ENCODE measurements at places on chromosomes 16 and 17.

GRCh38 chr17:78423961-78424675 is 45.7 kb downstream of the PGS1 start:
- DNase-seq: no peak

GRCh38 chr17:75093548-75094158 is 5.9 kb downstream of the SLC16A5 start:
- DNase-seq: no peak

GRCh38 chr17:36104701-36105181 is 1.1 kb downstream of the CCL4 start:
- DNase-seq: no peak

DNA sequence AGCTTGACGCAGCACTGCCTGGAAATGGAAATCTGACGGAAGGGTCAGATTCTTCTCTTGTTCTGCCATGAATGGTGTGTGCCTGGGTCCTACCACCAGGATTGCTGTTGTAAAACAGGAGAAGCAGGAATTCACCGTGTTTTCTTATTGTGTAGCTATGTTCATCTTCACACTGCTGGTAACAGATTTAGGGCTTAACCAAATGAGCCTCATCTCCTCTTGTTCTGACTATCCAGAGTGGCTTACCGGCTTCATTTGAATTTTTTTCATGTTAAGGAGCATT is 97.3 kb upstream of the CHMP6 start:
- DNase-seq: no peak

- DNase-seq: no peak
These were observed 439 bp upstream of the TMEM231 start for GRCh38 chr16:75556431-75556950.

- DNase-seq: no peak
These were observed 57.4 kb upstream of the ERN1 start for GRCh38 chr17:64187093-64187895.

- no peak for DNase-seq
These were observed 26.0 kb downstream of the DCUN1D3 start for GRCh38 chr16:20874088-20874581.

DNA sequence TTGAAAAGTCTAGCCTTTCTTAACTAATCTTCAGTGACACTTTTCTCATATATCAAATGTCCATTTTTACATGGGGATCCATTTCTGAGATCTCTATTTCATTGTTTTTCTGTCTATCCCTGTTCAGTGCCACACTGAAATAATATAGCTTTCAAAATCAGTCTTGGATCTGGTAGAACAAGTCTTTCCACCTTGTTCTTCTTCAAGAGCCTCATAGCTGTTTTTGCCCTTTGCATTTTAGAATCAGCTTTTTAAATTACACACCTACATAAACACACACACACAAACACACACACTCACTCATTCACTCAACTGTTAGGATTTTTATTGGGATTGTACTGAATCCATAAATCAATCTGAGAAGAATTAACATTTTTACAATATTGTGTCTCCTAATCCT is 19.2 kb downstream of the GSDMB start:
- no peak for DNase-seq

DNA sequence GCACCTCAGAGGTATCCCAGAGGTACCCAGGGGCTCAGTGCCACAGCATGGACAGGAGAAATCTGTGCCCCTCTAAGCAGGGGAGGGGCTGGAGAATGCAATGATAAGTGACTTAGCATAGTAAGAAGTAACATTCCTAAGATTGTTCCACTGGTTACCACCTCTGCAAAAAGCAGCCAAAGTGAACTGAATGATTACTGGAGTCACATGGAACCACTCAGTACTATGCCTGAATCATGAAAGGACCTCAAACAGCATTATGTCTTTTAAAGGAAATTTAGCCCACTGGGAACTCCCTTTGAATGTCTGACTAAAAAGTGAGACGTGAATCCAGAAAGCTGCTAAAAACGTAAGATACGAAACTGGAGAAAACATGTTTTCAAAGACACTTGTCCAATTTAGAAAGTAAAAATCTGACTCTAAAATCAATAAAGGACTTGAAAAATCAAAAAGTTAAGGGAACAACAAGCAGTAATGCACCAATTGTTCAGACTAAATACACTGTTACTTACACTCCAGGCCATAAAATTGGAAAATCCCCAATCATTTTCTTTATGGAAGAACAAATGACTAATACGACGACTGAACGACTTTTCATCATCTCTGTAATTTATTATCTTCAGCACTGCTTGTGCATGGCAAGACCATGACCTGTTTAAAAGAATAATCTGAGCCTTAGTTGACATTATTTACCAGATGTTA is 38.6 kb downstream of the LITAFD start:
- no peak for DNase-seq

DNA sequence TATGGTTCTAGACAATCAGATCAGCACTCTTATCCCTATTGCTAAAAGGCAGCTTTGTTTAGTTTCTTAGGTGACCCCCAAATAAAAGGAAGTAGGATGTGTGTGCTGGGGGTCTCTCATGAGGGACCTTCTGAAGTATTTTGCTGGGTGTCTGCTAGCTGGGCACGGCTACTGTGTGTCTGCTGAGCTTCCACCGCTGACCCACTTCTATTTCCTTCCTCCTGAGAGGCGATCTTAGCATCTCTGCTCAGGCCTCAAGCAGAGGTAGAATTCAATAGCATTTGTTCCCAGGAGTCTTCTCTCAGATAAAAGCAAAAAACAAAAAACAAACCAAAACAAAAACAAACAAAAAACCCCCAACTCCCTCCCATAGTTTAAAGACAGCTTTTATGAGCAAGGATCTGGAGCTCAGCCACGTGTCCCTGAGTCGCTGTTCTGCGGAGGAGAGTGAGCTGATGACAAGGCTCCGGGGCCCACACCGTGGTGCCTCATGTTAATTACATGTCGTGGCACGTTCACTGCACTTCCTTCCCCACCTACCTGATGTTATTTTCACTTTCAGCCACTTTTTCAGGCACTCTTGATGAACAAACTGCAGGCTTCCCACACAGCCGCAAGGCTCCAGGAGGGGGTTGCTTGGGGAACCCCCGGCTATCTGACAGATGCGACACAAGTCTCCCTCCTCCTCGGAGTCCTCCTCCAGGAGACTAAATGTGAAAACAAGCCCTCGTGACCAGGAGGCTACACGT is 83.5 kb downstream of the MARCHF10 start:
- peak; percentile 69 for DNase-seq

- DNase-seq: no peak
These were observed 10.7 kb downstream of the EPOP start for GRCh38 chr17:38663964-38664644.

DNA sequence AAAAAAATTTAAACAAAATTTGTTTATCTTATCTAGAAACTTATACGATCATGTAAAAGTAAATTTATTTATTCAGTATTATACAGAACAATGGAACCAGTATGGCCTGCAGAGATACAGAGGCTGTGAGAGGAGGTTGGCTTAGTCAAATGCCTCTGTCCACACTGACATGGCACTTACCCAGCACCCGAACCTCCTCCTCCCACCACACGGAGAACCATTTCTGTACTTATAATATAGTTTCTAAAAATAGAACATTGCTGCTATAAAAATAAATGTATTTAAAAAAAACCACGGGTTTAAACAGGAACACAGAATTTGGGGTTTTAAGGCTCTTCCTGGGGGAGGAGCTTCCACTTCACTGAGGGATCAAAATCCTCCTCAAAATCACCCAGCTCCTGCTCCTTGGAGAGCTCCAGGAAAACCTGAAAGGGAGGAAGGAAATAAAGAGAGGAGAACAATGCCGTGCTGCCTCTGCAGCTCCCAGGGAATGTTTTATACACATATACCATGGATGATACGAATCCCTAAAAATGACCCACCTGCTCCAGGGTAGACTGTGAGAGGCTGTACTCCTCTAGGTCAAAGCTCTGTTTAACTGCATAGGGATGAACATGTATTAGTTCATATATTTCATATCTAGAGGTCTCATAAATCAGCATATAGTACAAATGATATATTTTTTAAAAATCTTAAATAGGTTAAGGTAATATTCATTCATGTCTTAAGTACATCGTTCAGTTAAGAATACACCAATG is 87.3 kb downstream of the ABCA8 start:
- no peak for DNase-seq

Data from stimulated activated CD4-positive, alpha-beta T cell treated with anti-CD3 and anti-CD28 coated beads, Interleukin-1b, Interleukin-23, amount 100 ng/mL, for 4 hours (primary cell).